ENCODE measurements at places on chromosomes 2 and 18.

DNA sequence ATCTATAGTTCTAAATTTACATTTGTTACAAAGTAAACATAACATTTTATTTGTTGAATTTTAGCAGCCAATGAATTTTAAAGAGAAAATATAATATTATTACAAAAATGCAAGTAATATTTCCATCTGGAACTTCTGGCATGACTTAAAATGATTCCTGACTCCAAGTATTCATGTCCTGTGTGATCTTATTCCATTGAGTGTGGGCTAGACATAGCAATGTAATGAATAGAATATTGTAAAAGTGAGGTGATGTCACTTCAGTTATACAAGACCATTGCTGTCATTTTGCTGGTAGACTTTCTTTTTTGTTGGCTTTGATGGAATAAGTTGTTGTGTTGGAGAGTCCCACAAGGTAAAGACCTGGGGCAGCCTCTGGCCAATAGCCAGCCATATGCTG lies 912.2 kb upstream of the PIK3C3 start:
- no peak for DNase-seq

GRCh38 chr18:47628240-47628781 lies 302.1 kb downstream of the SMAD2 start:
- DNase-seq = no peak

- no peak for DNase-seq
Measured at GRCh38 chr2:164954954-164955701, at the start of gene SLC38A11. SLC38A11 (minus strand) TSS chr2:164955525; CDS start chr2:164955247, 278 bp downstream.

GRCh38 chr2:207482630-207483029 lies 47.1 kb upstream of the CREB1 start:
- DNase-seq = no peak

Data from stimulated activated CD4-positive, alpha-beta T cell treated with anti-CD3 and anti-CD28 coated beads, Interleukin-15, amount 100 ng/mL, for 24 hours (primary cell).